Activated T-helper 1 cell treated with Interleukin-2 at 50 U/mL for 16 hours (primary cell): ENCODE measurements at places on chromosomes 6 and 20.

DNA sequence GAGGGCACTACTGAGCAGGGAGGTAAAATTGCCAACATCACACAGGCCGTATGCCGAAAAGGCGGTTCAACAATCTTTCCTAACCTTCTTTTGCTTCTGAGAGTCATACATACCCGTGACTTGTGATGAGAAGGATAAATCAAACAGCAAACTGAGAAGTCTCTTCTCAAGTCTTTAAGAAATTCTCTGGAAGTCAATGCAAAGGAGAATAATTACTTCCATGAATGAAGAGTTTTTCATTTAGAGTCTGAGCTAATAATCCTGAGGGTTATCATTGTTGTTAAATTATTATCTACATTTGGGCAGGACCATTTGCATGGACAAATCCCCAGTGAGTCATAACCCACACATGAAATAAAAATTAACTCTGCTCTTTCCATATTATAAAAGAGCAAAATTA is 22.4 kb upstream of the ILRUN start:
- no peak for DNase-seq

GRCh38 chr6:135021310-135022049 is 33.1 kb downstream of the HBS1L start:
- DNase-seq, result no peak

DNA sequence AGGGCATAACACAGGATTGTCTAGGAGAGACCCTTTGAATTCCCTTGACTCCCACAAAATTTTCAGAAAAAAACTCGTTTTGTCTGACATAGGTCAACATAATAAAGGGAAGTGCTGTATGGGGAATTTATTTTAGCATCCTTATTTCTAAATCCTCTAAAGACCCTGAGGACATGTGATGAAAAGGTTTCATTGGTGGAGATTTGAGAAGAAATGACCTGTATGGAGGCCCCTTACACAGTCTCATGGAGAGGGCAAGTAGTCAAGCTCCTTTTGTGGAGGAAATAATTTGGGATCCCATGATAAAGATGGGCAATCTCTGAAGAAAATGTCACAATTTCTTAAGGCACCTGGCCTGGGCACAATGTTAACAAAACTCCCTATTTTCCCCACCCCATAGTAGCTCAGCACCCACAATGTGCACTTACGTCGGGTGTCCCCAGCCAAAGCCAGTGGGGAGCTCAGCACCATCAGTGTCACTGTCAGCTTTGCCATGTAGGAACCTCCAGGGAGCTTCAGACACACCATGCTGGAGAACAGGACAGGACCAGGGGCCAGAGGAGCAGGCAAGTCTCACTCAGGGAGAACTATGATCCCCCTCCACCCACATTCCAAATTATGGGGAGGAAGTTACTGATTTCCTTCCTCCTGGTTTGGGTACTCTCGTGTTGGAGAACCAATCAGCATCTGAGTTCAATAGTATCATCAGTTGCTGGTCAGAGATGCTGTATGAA is at the start of gene HLA-DRB5:
Gene HLA-DRB5, minus strand, starts transcription at position 591 of the 734 bp plus-strand sequence. Its CDS starts 63 bp downstream, at position 528.
- no peak for DNase-seq

- DNase-seq, result no peak
These were observed 22.7 kb downstream of the GPR63 start for GRCh38 chr6:96814625-96815024.

GRCh38 chr6:5091210-5092069 is 6.3 kb downstream of the PPP1R3G start:
- no peak for DNase-seq

- DNase-seq, result no peak
These were observed 17.5 kb downstream of the SPDEF start for GRCh38 chr6:34538581-34538980.

- no peak for DNase-seq
These were observed 26.9 kb upstream of the DEFB118 start for GRCh38 chr20:31341470-31341869.

- peak; percentile 66 for DNase-seq
These were observed 4.5 kb upstream of the TAF8 start for GRCh38 chr6:42045538-42046460.

- no peak for DNase-seq
These were observed 44.2 kb downstream of the COL11A2 start for GRCh38 chr6:33147807-33148666.

GRCh38 chr6:167839755-167840154 is 13.0 kb downstream of the AFDN start:
- no peak for DNase-seq

- DNase-seq, result no peak
These were observed 9.2 kb downstream of the CDH22 start for GRCh38 chr20:46299078-46299477.

- no peak for DNase-seq
These were observed 111.3 kb upstream of the MLN start for GRCh38 chr6:33915134-33915533.

- no peak for DNase-seq
These were observed 587.2 kb downstream of the PRKN start for GRCh38 chr6:162140251-162140852.

DNA sequence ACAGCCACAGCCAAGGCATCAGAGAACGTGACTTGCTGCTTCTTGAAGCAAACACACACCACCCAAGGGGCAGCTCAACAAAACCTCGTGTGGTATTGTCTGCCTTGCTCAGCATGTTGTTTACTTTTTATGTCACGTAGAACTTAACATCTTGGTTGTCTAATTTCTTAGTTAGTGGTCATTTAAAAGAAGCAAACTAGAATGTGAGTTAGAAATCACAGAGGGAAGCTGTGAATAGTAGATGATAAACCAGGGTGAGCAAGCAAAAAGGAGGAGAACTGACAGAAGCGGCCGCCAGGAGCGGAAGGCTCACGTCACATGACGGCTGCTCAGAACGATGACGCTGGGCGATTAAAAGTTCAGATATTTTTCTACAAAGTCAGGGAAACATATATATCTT is 51.5 kb upstream of the KIF25 start:
- no peak for DNase-seq

- no peak for DNase-seq
These were observed 167.4 kb upstream of the THBS2 start for GRCh38 chr6:169420912-169421543.

DNA sequence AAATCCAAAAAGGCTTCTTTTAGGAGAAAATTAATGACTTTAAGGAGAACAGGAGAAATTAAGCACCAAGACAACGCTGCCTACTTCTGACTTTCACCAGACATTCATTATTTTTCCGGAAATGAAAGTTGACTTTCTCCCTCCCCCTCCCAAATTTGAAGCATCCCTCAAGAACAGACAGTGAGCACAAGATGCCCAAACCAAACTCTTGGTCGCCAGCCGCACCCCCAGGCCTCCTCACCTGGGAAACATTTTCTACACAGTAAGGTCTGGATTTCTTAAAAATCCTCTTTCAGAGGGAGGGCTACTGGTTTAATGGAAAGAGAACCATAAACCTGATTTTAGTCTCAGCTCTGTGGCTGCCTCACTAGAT is 2.7 kb downstream of the RIMS4 start:
- no peak for DNase-seq

GRCh38 chr6:11113038-11113437 is 1.5 kb upstream of the ERVFRD-1 start:
- DNase-seq, result no peak

DNA sequence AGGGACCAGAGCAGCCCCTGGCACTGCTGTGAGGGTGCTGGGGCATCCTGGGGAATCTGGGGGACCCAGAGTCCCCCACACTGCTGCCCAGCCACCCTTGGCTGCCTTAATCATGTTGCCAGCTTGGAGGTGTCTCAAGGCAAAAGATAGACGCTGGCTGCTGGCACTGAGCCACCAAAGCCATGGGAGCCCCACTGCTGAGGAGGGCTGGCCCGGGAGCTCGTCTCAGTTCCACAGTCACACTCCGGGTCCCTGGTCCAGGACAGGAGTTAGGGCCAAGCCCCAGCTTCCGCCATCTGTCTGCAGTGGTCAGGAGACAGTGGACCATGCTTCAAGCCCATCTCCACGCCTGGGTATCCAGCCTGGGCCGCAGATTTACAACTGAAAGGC is 41.0 kb upstream of the HMGA1 start:
- no peak for DNase-seq

DNA sequence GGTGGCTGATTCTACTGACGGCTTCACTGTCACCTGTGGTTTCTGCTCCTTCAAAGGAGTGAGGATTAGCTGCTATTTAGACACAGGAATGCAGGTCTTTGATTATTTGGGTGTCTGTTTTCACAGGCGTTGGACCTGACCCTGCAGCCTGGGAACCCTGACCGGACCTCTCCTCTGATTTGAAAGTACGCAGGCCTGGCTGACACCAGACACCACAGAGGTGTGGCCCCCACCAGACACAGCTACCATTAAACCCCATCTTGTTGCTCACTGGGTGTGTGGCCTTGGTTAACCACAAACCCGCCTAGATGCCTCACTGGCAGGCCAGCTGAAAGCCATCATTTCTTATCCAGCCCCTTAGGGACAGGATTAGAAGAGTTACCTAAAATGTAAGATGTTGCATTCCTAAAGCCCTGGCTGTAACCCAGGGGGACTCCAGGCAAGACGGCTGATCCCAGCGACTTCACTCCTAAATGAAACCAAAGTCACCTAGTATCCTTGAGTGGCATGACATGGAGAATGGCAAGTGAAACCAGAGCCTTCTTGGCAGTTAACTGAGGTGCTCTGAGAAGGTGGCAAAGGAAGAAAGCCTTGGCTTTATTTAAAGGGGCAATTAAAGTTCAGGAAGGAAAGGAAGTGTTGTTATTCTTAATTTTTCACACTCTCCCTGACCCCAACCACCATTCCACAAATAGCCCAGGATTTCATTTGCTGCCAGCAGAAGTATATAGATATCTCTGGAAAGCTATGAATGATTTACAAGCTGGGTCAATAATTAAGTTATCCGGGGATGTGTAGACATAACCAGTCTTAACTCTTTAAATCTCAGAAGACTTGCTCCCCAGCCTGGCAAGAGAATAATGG is 169.9 kb downstream of the QRSL1 start:
- no peak for DNase-seq

- no peak for DNase-seq
These were observed 308.1 kb upstream of the SPTLC3 start for GRCh38 chr20:12700701-12701100.

DNA sequence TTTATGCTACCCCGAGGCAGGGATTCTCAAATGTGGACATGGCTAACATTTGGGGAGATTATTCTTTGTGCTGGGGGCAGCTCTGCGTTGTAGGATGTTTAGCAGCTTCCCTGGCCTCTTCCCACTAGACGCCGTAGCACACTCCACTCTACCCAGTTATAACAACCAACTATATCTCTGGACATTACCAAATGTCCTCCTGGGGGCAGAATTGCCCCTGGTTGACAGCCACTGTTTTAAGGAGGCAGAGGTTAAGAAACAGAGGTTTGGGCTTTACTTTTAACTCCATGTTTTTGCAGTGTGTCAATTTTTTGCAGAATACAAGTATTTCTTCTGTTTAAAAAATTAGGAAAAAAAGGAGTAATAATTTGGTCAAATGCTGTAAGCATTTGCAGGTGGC is 56.2 kb upstream of the BMP6 start:
- DNase-seq, result no peak

- DNase-seq, result no peak
These were observed 111.7 kb upstream of the SLC22A23 start for GRCh38 chr6:3568396-3569082.

DNA sequence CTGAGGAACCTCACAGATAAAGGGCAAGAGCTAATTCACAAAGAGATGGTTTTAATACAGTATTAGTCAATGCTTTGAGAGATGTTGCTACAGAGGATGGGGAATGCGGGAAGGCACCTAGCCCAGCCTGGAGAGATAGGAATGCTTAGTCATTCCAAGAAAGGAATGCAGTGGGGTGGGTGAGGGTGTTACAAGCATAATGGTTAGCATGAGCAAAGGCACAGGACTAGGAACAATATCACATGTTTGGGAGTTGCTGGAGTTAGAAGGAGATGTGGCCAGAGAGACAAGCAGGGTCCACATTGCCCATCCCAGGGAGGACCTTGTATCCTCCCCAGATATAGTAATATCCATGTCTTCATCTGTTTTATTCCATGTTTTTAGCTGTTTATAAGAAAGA is 107.0 kb upstream of the OGFRL1 start:
- no peak for DNase-seq

GRCh38 chr6:74585753-74586152 is 620.1 kb downstream of the COL12A1 start:
- no peak for DNase-seq

- no peak for DNase-seq
These were observed 199.3 kb upstream of the FLRT3 start for GRCh38 chr20:14536738-14537137.

GRCh38 chr20:23138226-23138625 is 52.1 kb upstream of the CD93 start:
- no peak for DNase-seq

DNA sequence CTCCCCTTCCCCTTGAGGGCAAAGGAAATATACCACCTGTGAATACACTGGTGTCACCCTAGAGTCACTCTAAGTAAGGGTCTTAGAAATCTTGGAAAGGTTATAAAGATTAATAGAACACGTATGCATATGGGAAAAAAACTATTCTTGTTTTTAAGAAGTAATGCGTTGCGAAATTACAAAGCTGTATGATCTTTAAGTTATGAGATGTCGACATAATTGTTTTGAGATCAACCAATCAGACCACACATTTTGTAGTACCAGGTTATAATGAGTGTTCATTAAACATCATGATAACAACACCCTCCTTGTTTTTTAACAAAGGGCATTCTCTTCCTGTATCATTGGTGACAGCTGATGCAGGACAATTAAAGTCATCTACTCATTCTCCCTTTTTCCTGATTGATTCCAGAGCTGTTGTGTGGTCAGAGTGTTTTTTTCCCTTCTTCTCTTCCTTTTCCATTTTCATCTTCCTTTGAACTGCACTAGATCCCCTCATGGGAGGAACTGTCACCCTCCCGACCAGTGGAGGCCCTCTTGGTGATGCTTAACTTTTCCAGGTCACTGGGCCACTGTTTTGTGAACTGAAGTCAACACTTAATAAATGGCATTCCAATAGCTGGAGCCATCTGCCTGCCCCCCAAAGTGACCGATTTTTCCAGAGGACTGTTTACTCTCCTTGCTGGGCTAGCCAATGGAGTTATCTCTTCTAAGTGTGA is 37.0 kb downstream of the PRDM1 start:
- no peak for DNase-seq

- DNase-seq, result no peak
These were observed 69.6 kb downstream of the TMEM242 start for GRCh38 chr6:157253699-157254098.

DNA sequence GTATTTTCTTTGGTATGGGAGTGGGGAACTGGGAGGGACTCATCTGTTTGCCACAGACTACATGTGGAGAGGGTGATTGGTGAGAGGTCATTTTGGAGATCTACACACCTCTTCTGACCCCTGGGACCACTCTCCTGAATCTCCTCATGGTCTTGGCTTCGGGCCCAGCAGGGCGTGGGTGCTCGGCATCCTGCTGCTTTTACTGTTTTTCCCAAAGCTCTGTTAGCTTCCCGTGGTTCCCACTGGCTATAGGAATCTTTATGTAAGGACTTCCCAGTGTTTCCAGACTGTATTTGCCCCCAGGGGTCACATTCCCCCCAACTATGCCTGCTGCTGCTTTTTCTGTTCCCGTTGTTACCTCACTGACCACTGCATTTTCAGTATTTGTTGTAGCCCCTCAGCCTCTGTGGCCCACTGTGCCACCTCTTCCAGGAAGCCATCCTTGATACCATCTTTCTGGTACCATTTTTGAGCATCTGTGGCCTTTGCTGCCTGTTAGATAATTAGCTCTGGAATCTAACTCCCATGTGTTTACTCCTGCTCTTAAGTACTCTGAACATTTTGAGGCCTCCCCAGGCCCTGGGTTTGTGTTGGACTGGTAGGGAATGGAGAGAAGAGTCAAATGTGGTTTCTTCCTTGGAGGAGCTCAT is 14.9 kb downstream of the PLCG1 start:
- no peak for DNase-seq
